ENCODE measurements at places on chromosomes 4 and X.
A peak's percentile ranks its signal among the peaks of the same experiment; 100 is the strongest.

GRCh38 chrX:106898462-106898861, 4.7 kb downstream of the RIPPLY1 start:
- peak; percentile 3 for DNase-seq

GRCh38 chr4:99826016-99826415, 9.4 kb downstream of the DAPP1 start:
- DNase-seq, result no peak

DNA sequence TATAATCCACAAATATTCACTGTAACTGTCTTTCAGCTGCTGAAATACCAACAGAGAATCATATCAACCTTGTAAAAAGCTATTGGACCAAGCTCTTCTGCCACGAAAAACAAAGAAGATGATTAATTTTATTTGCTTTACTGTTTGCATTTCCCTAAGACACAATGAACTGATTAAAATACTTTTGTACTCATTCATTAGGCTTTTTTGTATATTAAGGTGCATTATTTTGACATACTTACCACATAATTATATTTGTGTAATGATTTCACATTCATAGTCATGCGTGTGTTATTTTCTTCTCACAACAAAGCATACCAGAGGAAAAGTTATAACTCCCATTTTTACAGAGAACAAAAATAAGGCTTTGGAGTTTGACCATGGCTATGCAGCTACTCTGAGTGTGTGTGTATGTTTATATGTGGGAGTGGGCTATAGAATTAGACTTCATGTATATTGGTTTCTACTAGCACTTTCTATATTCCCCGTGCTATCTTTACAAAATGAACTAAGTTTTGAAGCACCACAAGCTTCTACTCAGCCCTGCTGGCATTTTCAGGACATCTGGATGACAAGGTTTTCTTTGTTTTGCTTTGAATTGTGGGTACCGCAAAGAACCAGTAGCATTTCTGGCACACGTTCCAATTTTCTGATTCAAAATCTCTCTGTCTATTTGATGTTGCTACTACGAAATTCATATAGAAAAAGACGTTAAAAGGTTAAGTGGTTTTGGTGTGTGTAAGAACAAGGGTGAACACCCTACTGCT, 11.0 kb upstream of the FGF5 start:
- no peak for DNase-seq

DNA sequence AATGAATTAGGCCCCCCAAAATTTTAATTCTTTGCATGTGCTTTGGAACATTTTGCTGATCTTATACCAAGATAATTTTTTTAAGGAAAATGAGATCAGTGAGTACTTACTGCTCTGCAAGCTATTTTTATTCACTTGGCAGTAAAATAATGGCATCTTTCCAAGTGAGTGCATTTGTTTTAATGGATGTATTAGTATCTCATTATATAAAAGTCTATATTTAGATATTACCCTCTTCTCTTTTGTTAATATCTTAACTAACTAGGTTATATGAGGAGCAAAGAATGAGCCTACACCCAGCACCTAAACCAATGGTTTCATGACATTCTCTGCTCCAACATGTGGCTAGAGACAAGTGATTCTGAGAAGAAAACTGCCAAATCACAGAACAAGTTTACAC, 21.1 kb upstream of the ARAF start:
- no peak for DNase-seq

DNA sequence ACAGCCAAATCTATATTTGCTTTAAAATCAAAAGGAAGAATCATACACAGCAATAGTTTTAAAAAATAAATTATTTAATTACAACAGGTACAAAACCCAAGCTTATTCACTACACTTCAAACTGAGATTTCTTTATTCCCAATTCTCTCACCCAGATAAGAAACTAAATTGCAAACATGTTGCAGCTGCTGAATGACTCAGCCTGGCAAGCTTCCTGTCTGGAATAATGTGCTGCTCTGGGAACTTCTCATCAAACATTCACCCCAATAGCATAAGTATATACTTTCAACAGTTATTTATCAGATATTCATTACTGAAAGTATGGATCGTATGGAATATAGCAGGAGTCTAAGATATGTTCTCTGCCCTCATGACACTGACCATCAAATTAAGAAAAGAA, 43.0 kb upstream of the GABRA2 start:
- no peak for DNase-seq

DNA sequence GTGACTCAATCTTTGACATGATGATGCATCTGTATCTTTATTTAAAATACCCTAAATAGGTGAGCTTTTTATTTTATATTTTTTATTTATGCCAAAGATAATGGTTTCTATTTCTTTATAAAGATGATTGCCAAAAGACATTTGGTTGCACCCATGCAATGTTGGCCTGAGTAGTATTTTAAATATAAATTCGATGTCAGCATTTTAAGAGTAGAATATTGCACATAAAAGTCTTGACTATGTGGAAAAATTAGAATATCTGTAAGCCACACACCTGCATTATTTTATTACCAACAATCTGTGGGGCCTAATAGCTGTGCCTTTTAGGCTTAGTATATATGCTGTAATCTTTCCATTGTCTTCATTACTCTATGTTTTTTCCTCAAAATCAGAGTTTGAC, 91.4 kb downstream of the CPXCR1 start:
- DNase-seq, result no peak

- no peak for DNase-seq
Measured at GRCh38 chr4:168304744-168305459, 13.7 kb downstream of the DDX60 start.

GRCh38 chrX:84320614-84321013, 132.6 kb upstream of the RPS6KA6 start:
- DNase-seq, result no peak

DNA sequence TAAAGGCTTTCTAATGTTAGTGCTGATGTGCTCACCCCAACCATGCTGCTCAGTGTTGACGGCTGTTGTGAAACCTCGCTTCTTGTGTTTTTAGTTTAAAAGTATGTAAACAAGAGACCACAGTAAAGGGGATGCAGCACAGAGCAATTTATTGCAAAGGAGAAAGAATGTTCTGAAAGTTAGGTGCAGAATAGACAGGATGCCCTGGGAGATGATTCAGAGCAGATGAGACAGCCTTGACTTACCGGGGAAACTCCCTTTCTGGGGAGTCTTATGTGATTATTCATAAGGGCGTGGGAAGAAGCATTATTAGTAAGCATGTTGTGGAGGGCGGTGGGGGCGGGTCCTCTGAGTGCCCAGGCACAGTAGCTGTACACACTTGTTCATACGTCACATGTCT, 47.7 kb downstream of the EVC start:
- DNase-seq, result peak; percentile 23

GRCh38 chrX:30489323-30489722, 88.2 kb downstream of the TASL start:
- no peak for DNase-seq

GRCh38 chrX:30580641-30581040, 3.1 kb upstream of the TASL start:
- no peak for DNase-seq

- no peak for DNase-seq
Measured at GRCh38 chr4:119207051-119207450, 5.5 kb upstream of the USP53 start.

- DNase-seq, result no peak
Measured at GRCh38 chrX:124548571-124548970, 202.2 kb downstream of the SH2D1A start.

DNA sequence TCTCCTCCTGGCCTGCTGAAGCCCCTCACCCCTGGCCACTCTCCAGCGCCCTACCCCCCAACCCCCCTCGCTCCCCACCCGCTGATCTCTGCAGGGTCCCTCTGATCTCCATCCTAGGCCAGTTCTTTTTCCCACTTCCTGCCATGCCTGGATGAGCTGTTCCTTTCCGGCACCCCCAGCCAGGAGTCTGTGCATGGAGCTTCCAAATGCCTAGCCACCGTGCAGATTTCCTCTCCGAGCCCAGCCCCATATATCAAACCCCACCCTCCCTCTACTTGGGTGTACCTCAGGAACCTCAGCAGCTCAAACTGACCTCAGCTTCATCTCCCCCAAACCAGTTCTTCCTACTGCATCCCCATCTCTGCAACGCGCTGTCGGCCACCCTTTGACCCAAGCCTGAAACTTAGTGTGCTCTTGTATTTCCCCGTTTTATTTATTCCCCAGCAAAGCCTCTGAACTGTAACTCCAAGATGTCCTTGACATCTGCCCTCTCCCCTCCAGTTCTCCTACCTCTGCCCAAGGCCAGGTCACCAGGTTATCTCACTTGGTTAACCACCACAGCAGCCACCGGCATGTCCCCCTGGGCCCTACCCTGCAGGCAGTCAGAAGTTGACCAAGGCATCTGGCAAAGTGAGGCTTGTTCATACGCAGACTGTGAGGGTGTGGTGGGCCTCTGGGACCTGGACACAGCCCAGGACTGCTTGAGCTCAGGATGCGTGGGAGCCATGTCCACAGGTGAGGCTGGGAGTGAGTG, 194.9 kb upstream of the PSAPL1 start:
- no peak for DNase-seq

- no peak for DNase-seq
Measured at GRCh38 chr4:28357990-28358389, 1497.3 kb downstream of the STIM2 start.

GRCh38 chr4:169054879-169055278, 44.8 kb upstream of the CBR4 start:
- no peak for DNase-seq

GRCh38 chr4:25770847-25771246, 91.9 kb downstream of the SEL1L3 start:
- DNase-seq, result no peak

Data from T-helper 2 cell treated with Interferon-gamma antibody and Interleukin-4, amounts not matched to agents 5 μg/mL and 100 μg/mL, for 36 hours (primary cell).